ENCODE measurements at places on chromosomes 6 and 20.
A peak's percentile ranks its signal among the peaks of the same experiment; 100 is the strongest.

GRCh38 chr20:46053416-46053815 is 24.4 kb downstream of the SLC12A5 start:
- H3K36me3 ChIP-seq = peaks cover 17% of the 10 kb centered on the region
- DNase-seq = no peak
- peaks cover 45% of the 10 kb centered on the region for H3K27me3 ChIP-seq
- no peak overlapping the region for H3K4me3 ChIP-seq
- no peak overlapping the region for H3K27ac ChIP-seq

DNA sequence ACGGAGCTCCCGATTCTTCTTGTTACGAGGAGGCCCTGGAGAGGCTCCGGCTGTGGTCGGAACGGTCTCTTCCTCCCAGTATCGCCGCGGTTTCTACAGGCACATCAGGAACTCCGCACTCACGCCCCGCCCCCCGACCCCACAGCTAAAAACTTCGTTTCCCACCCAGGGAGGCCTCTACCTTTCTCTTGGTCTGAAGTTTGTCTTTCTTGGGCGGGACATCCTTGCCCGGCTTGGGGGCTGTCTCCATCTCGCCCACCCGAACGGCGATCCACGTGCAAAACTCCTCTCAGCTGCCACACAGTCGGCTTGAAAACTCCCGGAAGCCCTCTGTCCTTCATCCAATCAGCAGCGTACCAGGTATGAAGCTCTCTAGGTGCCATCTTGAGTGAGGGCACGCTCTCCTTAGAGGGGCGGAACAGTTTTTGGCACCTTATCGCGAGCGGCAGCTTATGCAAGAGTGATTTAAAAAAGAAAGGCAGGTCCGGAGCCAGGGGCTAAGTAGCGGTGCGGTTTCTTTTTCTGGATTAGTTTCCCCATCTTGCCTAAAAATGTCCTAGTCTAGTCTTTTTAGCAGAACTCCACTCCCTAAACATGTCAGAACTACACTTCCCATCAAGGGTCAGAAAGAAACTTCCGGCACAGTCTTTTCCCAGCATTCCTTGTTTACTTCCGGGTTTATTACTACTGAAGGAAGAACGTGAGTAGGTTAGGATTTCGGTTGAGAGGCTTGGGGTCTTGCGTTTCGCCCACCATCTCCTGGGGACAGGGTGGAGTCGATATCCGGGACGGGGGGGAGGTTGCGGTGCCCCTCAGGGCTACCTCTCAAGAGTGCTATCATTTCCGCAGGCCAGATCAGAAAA is at the start of the genes PFDN6 and WDR46:
Gene PFDN6, plus strand, starts transcription at position 681 of the 863 bp plus-strand sequence. CDS start 256 bp downstream, outside the sequence.
Gene WDR46, minus strand, starts transcription at position 319 of the 863 bp plus-strand sequence. Its CDS starts 69 bp downstream, at position 250.
- peaks cover 27% of the 10 kb centered on the region for H3K36me3 ChIP-seq
- no peaks in the 10 kb centered on the region for H3K27me3 ChIP-seq
- H3K4me3 ChIP-seq = peak within 1 kb of the TSS; percentile 87
- peak; percentile 80 for DNase-seq
- H3K27ac ChIP-seq = peak within 1 kb of the TSS; percentile 99

GRCh38 chr6:23137611-23138010 is 568.2 kb downstream of the HDGFL1 start:
- no peak overlapping the region for H3K4me3 ChIP-seq
- no peaks in the 10 kb centered on the region for H3K27me3 ChIP-seq
- no peak overlapping the region for H3K27ac ChIP-seq
- no peak for DNase-seq

GRCh38 chr20:1824181-1824580 is 71.0 kb upstream of the SIRPA start:
- peaks cover 74% of the 10 kb centered on the region for H3K4me1 ChIP-seq
- peak overlapping the region; percentile 60 for H3K27ac ChIP-seq
- peaks cover 38% of the 10 kb centered on the region for H3K36me3 ChIP-seq
- H3K27me3 ChIP-seq = no peaks in the 10 kb centered on the region
- DNase-seq = no peak

DNA sequence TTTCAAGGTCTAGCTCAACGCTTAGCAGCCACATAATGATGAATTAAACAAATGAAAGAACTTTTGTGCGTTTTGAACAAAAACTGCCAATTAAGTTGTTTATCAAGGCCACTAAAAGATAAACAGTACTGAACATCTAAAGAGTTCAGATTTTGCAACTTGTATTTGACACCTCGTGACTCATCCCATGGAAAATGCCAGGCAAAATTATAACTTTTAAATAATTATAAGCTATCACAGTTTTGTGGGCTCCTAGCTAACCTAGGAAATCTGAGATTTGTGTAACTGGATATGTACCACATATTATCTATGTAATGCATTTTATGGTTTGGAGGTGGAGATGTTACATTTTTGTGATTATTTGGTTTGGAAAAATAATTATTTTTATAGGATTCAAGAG is 9.6 kb upstream of the BAG2 start:
- H3K27ac ChIP-seq = no peak overlapping the region
- H3K4me3 ChIP-seq = no peak overlapping the region
- no peaks in the 10 kb centered on the region for H3K27me3 ChIP-seq
- no peak for DNase-seq

GRCh38 chr6:4637691-4638433 is 138.3 kb upstream of the CDYL start:
- no peaks in the 10 kb centered on the region for H3K36me3 ChIP-seq
- peaks cover 15% of the 10 kb centered on the region for H3K27me3 ChIP-seq
- DNase-seq = peak; percentile 65
- peaks cover 15% of the 10 kb centered on the region for H3K4me1 ChIP-seq

GRCh38 chr6:15343490-15344191 is 97.8 kb downstream of the JARID2 start:
- H3K36me3 ChIP-seq = peaks cover 3% of the 10 kb centered on the region
- no peak overlapping the region for H3K4me3 ChIP-seq
- H3K4me1 ChIP-seq = peaks cover 80% of the 10 kb centered on the region

DNA sequence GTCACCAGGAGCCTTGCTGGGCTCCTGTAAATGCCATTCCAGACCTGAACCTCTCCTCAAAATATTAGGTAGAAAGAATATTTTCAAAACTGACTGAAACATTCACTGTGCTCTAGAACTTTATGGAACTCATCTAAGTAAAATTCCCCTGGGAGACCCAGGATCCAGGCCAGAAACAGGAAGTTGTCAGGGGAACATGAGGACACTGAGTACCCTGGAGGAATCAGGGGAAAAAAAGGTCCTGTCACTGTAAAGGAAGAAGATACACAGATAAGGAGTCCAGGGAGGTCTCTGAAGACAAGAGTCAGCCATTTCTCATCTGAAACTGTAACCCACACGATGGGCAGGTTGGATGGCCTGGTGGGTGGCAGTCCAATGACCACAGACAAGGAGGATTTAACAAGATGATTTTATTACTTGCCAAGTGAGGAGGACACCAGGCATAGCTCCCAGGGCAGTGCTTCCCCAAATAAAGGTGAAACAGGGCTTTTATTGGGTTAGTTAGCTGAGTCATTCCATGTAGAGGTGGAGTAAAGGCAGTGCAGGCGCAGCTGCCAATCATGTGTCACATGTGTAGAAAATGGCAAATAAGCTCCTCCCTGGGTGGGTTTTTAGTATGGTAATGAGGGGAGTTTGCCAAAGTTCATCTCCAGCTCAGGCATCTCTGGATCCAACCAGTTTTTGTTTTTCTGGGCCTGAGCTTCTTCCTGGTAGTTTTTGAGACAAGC is 138.5 kb downstream of the RCAN2 start:
- no peak overlapping the region for H3K4me3 ChIP-seq
- peaks cover 4% of the 10 kb centered on the region for H3K4me1 ChIP-seq
- H3K27me3 ChIP-seq = peaks cover 4% of the 10 kb centered on the region

DNA sequence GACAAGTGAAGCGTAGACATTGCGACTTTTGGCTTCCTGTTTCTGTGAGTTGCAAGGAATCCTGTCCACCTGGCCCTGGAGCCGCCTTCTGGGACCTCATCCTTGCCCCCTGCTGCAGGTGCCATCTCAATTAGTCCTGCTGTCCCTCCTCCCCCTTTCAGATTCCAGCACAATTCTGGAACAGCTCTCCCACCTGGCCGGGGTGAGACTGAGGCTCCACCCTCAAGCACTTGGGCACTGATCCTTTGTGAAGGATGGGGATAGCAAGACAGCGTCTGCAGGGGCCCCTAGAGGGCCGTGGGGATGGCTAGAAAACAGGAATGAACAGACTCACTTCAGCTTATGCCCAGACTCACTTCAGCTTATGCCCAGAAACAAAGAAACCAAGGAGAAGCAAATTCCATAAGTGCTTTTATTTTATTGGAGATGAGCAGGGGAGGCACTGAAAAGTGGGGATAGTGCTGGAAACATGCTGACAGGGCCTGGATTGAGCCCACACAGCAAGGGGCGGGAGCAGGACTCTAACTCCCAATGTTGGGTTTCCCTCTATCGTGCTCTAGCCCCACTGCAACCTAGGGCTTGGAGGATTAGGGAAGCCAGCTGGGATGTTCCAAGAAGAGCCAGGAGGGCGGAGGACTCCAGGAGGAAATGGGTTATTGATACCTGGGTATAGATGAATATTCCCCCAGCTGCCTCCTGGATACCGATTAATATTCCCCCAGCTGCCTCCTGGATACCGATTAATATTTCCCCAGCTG is 1.4 kb downstream of the C6orf15 start:
- H3K27me3 ChIP-seq = peaks cover 26% of the 10 kb centered on the region
- peaks cover 16% of the 10 kb centered on the region for H3K4me1 ChIP-seq
- no peak overlapping the region for H3K27ac ChIP-seq
- no peak for DNase-seq
- no peaks in the 10 kb centered on the region for H3K36me3 ChIP-seq

- H3K27ac ChIP-seq = no peak overlapping the region
- no peak for DNase-seq
- peaks cover 53% of the 10 kb centered on the region for H3K36me3 ChIP-seq
- H3K27me3 ChIP-seq = no peaks in the 10 kb centered on the region
- H3K4me3 ChIP-seq = no peak overlapping the region
Measured at GRCh38 chr6:16741112-16742016, 19.9 kb downstream of the ATXN1 start.

DNA sequence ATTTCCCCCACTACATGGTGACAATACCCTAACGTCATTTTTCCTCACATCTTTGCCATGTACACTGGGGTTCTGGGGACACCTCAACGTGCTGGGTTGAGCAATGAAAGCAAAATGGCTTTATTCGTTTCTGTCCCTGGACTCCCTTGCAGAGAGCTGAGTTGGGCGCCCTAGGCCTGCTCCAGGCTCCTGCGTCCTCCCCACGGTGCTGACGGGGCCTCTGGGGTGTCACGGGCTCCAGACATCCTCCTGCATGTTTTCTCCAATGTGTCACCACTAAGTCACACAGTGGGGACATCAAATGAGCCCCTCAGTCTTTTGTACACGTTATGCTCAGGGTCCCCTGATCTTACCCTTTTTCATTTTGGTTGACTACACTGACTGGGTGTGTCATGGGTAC is 99.8 kb downstream of the TTLL2 start:
- no peak overlapping the region for H3K4me3 ChIP-seq
- no peaks in the 10 kb centered on the region for H3K4me1 ChIP-seq
- H3K27me3 ChIP-seq = peaks cover 14% of the 10 kb centered on the region
- DNase-seq = no peak

- H3K27ac ChIP-seq = peak overlapping the region; percentile 100
- no peaks in the 10 kb centered on the region for H3K27me3 ChIP-seq
- H3K36me3 ChIP-seq = peaks cover 2% of the 10 kb centered on the region
- peaks cover 56% of the 10 kb centered on the region for H3K4me1 ChIP-seq
- H3K4me3 ChIP-seq = peak overlapping the region; percentile 99
- no peak for DNase-seq
Measured at GRCh38 chr6:15247500-15248450, 1.9 kb downstream of the JARID2 start.

DNA sequence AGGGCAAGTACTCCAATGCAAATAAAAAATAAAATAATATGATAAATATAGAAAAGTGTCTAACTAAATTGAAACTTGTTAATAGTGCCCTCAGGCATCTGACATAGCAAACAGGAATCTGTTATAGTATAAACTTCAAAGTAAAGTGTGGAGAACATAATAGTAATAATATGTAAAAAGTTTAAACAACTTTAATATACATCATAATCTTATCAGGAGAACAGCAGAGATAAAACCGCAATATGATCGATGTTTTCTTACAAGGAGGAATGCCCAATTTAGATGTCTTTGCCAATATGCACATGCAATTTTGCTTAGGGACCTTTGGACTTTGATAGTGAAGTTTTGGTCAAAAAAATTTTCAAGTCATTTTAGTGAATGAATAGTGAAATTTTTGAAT is 514.8 kb upstream of the IMPG1 start:
- DNase-seq = no peak
- H3K27ac ChIP-seq = no peak overlapping the region
- no peaks in the 10 kb centered on the region for H3K27me3 ChIP-seq
- no peak overlapping the region for H3K4me3 ChIP-seq

- H3K27ac ChIP-seq = no peak overlapping the region
- peaks cover 4% of the 10 kb centered on the region for H3K36me3 ChIP-seq
- DNase-seq = peak; percentile 40
- H3K4me1 ChIP-seq = peaks cover 19% of the 10 kb centered on the region
- H3K27me3 ChIP-seq = peaks cover 12% of the 10 kb centered on the region
Measured at GRCh38 chr6:151323791-151324487, 67.4 kb downstream of the ZBTB2 start.

GRCh38 chr6:33851959-33852358 is 48.2 kb upstream of the MLN start:
- no peak overlapping the region for H3K27ac ChIP-seq
- peaks cover 52% of the 10 kb centered on the region for H3K27me3 ChIP-seq
- no peak for DNase-seq
- H3K36me3 ChIP-seq = no peaks in the 10 kb centered on the region

- DNase-seq = peak; percentile 91
- H3K27ac ChIP-seq = peak overlapping the region; percentile 100
- H3K4me1 ChIP-seq = peaks cover 53% of the 10 kb centered on the region
- no peaks in the 10 kb centered on the region for H3K27me3 ChIP-seq
- H3K4me3 ChIP-seq = peak overlapping the region; percentile 94
Measured at GRCh38 chr20:59007665-59008511, 834 bp upstream of the CTSZ start.

GRCh38 chr6:143621159-143621873 is 56.4 kb upstream of the PHACTR2 start:
- H3K27ac ChIP-seq = no peak overlapping the region
- DNase-seq = no peak
- H3K36me3 ChIP-seq = no peaks in the 10 kb centered on the region
- H3K27me3 ChIP-seq = no peaks in the 10 kb centered on the region

- H3K36me3 ChIP-seq = no peaks in the 10 kb centered on the region
- DNase-seq = no peak
- H3K4me1 ChIP-seq = peaks cover 15% of the 10 kb centered on the region
- peaks cover 71% of the 10 kb centered on the region for H3K27me3 ChIP-seq
- H3K4me3 ChIP-seq = no peak overlapping the region
Measured at GRCh38 chr20:6055161-6055783, 1.4 kb upstream of the LRRN4 start.

- no peak overlapping the region for H3K27ac ChIP-seq
- peaks cover 25% of the 10 kb centered on the region for H3K27me3 ChIP-seq
- H3K4me1 ChIP-seq = peaks cover 28% of the 10 kb centered on the region
- H3K4me3 ChIP-seq = no peak overlapping the region
- no peaks in the 10 kb centered on the region for H3K36me3 ChIP-seq
Measured at GRCh38 chr6:160457823-160458222, 109.6 kb downstream of the SLC22A3 start.
